ENCODE measurements at places on chromosomes 16 and 17.

DNA sequence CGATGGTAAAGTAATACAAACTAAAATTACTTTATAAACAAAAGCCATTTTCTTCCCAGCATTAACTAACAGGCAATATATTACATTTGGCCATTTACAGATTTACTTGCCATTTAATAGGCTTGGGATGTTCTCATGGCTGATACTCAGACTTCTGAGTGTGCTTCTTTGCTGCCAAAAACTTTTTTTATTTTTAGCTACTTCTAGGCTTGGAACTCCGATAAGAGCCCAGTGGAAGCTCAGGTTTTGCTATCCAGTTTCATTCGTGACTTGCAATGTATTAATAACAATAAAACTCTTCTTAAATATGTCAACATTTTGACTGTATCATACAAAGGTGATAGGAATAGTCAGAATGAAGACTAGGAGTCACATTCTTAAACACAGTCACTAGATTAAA, 152.3 kb downstream of the ITFG1 start:
- DNase-seq = no peak

DNA sequence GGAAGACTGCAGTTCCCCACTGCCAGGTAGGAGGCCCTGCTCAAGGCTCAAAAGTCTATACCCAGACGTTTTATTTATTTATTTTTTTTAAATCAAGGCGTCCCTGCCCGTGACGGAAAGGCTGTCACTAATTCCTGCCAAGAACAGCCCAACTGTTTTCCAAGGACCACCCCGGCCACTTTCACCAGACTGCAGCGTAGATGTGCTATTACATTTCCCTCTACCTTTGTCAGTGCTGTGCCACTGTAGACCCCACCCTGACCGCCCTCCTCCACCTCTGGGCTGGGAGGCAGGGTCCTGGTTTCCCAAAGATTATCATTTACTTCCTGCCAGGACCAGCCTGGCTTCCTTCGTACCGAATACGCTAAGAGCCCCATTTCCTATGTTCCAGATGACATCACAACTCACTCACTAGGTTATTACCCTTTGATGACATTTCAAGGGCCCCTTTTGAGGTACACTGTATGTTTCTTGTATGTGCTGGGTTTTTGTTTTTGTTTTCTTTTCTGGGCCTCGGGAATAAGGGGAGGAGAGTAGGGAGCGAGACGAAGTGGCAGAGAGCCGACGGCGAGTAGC, 6.3 kb upstream of the RNF227 start:
- no peak for DNase-seq

DNA sequence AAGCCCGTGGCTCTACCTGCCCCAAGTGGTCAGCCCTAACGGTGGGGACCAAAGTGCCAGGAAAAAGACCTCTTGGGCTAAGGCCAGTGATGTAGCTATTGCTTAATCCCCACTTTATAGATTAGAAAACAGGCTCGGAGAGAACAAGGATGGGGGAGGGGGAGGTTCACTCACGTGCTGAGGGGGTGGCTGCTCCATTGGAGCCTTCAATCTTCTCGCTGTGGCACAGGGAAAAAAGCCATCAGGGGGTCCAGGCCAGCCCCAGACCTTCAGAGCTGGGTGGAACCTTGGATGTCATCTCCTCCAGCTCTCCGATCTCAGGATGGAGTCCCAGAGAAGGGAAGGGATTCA, 45.9 kb downstream of the SRCIN1 start:
- DNase-seq = no peak

DNA sequence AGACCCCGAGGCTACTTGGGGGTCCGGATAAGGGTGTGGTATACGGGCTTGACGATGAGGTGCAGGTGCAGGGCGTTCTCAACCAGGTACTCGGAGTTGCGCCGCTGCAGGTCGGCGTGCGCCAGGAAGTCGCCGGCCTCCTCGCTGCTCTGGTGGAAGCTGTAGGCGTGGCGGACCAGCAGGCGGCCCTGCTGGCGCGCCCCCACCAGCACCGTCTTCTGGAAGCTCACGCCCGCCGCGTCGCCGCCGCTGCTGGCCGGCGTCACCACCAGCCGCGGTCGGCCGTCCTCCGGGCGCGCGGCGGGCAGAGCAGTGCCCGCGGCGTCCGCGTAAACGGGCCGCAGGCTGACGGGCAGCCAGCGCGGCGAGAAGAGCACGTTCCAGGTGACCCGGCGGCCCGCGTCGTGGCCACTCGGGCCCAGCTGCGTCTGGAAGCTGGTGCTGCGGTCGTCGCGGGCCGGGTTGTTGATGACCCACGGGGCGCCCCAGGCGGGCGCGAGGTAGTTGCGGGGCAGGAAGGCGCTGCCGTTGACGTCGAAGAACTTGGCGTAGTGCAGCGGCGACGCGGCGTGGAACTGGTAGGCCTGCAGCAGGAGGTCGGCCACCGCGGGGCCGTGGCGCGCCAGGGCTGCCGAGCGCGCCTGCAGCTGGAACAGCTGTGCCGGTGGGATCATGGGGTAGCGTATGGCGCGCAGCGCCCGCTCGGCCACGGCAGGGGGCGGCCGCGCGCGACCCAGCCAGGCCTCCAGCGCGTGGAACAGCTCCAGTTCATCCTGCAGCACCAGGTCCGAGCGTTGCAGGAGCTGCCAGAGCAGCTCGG, 4.8 kb downstream of the BTBD17 start:
- no peak for DNase-seq
